ENCODE measurements at places on chromosomes 3 and 15.
A peak's percentile ranks its signal among the peaks of the same experiment; 100 is the strongest.

GRCh38 chr15:78797951-78798350, 13.3 kb downstream of the ADAMTS7 start:
- no peak for DNase-seq

GRCh38 chr3:28933337-28933736, 347.5 kb upstream of the RBMS3 start:
- DNase-seq = no peak

DNA sequence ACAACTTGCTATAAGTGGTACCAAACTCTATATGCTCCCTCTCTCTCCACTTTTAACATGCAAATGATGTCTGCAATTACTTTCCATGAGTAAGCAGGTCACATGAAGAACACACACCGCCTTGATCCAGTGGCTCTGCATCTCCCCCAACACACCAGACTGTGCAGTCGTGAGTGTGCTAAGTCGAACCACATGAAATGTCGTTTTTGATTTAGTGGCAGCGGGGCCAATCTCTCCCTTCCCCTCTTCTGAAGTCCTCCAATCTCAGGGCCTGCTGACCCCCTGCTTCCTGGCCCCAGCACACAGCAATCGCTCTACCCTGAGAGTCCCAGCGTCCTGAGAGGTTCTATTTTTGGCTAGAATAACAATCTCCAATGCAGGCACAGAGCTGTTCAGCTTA, 312.5 kb downstream of the SHQ1 start:
- DNase-seq = no peak

DNA sequence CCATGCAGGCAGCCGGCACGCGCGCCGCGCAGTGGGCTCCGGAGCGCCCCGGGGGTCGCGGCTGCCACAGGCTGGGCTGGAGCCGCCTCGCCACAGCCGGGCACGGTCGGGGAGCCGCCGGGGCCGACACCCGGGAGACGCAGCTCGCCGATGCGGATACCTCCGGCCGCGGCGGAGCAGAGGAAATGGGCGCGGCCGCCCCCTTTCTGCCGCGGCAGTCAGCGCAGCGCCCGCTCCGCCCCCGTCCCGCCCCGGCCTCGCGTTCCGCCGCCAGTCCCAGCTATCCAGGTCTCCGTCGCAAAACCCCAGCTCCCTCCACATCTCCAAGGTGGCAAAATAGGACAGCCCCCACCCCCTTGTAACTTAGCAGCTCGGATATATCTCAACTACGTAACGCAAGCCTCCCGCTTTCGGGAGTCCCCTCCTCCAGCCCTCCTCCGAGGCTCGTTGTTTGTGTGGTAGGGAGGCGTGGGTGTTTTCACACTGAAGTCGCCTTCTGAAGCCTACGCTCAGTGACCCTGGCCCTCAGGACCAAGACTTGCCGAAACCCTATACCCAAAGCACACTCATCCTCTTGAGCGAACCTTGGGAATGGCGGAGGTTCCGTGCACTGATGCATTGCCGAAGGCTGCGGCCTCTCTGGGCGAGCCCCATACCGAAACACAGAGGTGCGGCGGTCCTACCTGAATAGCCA, at the start of gene SH3BP5:
Gene SH3BP5 (minus strand): TSS at position 182 of the 694 bp plus-strand sequence. CDS start 178 bp downstream, at position 4.
- DNase-seq = peak; percentile 94

DNA sequence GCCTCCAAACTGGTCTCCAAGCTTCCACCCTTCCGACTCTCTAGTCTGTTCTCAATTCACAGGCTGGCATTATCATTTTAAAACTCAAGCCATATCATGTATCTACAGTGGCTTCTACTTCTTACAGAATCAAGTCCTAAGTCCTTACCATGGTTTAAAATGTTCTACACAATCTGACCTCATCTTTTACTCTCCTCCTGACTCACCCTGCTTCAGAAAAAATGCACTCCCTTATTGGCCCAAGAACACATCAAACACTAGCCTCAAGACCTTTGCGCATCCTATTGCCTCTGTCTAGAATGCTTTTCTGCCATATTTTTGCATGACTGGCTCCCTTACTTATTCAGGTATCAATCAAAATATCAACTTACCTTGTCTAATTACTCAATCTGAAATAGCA, 11.0 kb downstream of the MRPL3 start:
- no peak for DNase-seq

GRCh38 chr3:161028555-161029153, 76.5 kb downstream of the B3GALNT1 start:
- DNase-seq = no peak

GRCh38 chr3:148820361-148821245, 7.0 kb upstream of the CPB1 start:
- DNase-seq = no peak

GRCh38 chr3:175304404-175304803, 445.3 kb downstream of the NAALADL2 start:
- no peak for DNase-seq

GRCh38 chr15:84725001-84725491, 9.1 kb upstream of the SEC11A start:
- peak; percentile 84 for DNase-seq

- no peak for DNase-seq
Observed at GRCh38 chr3:71400986-71401451, 182.5 kb downstream of the FOXP1 start.

DNA sequence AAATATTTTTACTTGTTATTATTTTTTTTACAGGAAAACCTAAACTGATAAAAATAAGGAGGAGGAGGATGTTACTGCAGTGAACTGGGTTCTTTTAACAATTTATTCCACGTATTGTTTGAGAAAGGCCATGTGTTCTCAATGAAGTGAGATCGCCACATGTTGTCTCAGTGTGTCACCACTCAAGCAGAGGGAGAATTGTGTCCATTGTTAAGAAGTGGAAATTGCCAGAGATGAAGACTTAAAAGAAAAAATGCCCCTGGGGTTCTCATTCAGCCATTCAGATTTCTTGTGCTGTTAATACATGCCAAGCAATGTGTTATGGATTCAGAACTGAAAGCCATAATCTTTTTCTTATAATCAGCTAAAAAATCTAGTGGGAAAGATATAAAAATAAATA, 297.1 kb downstream of the NSUN3 start:
- DNase-seq = no peak

DNA sequence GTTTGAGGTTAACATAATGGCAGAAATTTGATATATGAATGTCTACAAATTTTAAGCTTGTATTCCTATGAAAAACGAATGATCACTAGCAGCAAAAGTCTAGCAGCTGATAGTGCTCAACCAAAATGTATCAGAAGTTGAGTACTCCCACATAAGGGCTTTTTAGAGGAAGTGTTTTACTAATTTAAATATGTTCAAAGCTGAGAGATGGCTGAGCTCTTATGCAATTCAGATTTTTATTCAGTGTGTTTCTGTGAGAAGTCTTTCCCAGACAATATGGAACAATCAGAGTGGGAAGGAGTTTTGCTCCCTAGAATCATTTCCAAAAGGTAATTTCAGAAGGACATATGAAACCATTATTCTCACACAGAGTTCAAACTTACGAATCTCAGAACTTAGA, 327.0 kb downstream of the ZPLD1 start:
- DNase-seq = no peak

GRCh38 chr3:125186261-125186787, 26.2 kb downstream of the SLC12A8 start:
- no peak for DNase-seq

GRCh38 chr3:73600293-73600938, 24.3 kb downstream of the PDZRN3 start:
- DNase-seq = no peak

DNA sequence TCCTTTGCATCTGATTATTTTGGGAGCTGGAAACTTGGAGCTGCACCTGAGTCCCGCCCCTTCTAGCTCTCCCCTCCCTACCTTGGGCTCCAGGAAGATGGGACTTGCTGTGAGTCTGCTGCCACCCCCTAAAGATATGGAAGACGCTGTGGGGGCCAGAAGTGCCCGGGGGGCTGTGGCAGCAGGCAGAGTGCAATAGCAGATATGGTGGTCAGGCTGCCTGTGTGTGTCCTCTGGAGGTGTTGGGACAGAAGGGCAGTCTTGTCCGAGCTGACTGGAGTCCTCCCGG, 485 bp downstream of the PAK6 start:
- no peak for DNase-seq

- DNase-seq = peak; percentile 43
Observed at GRCh38 chr15:35289024-35289617, 204.0 kb upstream of the NANOGP8 start.

GRCh38 chr3:183160616-183161015, 1.9 kb downstream of the LAMP3 start:
- DNase-seq = no peak

- peak; percentile 93 for DNase-seq
Observed at GRCh38 chr3:11077466-11077865, 76.8 kb upstream of the HRH1 start.

DNA sequence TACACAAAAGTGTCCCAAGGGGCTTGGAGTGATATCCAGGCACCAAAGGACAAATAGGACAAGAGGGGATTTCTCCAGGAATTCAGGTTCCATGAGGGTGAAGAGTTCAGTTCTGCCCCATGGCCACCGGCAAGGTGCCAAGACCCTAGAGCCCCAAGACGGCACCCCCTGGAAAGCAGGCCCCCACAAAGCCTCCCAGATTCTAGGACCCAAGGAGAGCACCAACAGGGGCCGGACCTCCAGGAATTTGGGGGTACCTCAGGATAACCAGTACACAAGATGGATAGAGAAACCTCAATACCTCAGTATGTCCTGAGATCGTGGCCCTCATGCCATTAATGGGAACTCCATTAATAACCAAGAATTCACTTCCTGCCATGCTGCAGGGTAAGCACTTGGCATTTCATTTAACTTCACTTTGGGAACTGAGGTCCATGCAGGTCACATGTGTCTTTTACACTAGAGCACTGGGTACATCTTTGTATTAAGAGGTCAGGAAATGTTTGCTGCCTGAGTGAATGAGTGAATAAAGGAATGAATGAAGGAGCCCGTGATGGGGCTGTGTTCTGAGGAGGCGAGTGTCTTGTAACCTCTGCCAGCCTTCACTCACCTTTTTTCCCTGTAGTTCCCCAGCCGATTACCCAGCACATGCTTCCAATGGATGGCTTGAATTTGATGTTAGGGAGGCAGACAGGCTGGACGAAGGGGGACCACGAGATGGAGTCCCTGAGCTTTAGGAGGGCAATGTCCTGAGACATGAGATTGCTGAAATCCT, 15.5 kb upstream of the PRSS50 start:
- no peak for DNase-seq

DNA sequence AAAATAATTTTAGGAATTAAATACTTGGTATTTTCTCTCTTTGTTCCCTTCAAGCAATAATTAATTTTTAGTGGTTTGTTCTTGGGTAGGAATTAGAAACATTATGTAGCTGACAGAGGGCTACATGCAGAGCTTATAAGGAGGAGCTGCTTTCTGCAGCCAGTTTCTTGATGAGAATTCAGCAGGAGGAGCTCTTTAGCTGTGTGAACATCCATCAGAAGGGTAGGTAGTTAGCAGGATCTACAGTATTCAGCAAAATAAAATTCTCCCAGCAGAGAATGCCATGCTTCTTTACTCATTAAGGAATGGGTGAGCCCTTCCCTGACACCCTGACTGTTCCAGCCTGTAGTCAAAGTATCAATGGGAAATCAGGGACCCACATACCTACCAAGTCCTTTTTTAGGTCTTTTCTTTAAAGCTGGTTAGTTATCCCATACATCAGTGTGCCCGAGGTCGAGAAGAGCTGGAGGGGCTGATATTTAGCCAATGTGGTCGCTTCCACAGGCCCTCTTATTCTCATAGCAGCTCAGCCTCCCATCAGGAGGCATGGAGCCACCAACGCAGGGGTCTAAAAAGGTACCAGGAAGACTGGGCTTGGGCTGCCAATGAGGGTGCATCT, 54.0 kb downstream of the KCNAB1 start:
- peak; percentile 21 for DNase-seq

DNA sequence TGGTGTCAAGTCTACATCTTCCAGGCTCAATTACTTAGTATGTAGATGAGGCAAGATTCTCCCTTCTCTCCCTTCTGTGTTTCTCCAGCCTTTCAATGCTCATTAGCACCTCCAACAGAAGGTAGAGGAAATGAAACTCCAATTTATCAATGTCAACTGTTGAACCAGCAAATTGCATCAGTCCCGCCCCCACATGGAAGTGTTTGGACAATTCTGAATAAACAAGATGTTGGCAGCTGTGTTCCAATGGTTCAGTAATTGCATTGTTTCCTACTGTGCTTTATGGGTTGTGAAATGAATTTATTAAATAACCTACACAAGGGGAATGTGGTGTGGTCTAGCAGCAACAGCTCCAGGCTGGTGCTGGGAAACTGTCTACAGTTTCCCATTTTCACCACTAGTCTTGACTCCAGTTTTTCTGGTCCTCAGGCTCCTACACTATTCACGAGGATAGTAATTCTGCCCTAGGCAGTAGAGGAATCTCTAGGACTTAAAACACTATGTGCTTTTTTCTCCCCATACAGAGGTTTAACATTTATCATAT, 91.9 kb downstream of the MB21D2 start:
- peak; percentile 77 for DNase-seq

Measured in suppressor macrophage (primary cell).